ENCODE measurements at places on chromosomes 2 and 18.

DNA sequence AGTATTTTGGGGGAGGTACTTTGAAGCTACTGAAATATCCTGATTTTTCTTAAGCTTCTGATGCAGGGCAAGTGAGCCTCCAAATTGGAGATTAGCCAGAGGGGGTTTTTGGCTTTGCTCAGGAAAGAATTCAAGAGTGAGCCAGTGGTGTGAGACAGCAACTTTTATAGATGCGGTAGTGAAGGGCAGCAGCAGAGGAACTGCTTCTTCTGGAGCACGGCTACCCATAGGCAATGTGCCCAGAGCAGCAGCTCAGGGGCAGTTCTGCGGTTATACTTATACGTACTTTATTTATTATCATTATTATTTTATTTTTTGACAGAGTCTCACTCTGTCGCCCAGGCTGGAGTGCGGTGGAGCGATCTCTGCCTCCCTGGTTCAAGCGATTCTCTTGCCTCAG is 19.8 kb upstream of the NT5DC4 start:
- no peak for DNase-seq

DNA sequence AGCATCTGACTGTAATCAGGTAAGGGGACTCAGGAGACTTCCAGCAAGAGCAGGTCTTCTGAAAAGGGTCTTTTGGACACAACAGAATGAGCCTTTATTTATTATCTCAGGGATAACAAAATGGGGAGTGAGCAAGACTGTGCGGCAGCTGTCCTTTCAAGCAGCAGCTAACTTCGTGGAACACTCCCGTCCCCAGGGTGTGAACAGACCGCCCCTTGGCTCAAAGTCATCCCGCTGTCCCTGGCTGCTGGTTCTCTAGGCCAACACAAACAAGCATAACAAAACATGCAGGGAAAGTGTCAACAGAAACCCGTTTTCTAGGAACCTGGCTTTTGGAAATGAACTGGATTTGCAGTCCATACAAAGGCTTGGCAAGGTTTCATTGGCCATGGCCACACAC is 787.9 kb upstream of the FANCL start:
- no peak for DNase-seq

DNA sequence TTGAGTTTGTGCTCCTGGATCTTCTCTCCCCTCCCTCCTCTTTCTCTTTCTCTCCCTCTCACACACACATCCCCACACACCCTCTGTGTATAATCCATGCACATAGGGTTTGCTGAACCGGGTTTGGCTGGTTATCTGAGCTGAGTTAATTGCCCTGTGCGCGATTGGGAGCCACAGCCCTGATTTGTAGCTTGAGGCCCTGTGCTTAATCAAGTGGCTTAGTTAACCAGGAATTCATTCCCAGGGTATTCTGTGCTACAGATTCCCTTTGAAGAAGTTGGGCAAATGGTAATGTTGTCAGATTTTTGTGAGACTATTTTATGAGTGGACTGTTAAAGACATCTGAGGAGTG is 6.2 kb downstream of the PARD3B start:
- DNase-seq = no peak

DNA sequence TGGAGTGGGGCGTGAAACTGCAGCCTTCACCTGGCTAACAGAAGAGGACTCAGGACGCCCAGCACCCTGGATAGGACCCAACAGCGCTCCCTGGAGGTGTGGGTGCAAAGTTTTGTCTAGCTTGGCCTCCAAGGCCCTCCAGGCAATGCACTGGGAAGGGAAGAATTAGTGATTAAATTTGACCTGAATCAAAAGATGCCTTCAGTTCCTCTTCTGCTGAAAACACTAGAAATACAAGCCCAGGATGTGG is 779 bp upstream of the TRIB2 start:
- peak; percentile 72 for DNase-seq

GRCh38 chr2:99430614-99431291 is 59.1 kb downstream of the REV1 start:
- no peak for DNase-seq

GRCh38 chr18:22846088-22846683 is 86.9 kb upstream of the RBBP8 start:
- DNase-seq = no peak

DNA sequence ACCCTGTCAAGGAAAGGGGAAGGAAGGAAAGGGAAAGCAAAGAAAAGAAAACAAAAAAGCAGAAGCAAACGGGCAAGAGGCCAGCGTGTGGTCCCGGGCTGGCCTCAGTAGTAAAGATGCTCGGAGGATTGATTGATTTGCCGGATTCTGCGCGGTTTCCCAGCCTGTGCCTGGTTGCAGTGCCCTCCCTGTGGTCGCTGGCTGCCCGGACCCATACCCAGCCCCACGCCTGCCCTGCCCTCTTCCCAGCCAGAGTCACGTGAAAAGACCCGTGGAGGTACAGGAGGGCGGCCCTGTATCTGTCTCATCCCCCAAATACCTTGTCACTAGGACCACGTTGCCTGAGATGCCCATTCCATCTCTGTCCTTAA is 55.1 kb upstream of the IMP4 start:
- no peak for DNase-seq

DNA sequence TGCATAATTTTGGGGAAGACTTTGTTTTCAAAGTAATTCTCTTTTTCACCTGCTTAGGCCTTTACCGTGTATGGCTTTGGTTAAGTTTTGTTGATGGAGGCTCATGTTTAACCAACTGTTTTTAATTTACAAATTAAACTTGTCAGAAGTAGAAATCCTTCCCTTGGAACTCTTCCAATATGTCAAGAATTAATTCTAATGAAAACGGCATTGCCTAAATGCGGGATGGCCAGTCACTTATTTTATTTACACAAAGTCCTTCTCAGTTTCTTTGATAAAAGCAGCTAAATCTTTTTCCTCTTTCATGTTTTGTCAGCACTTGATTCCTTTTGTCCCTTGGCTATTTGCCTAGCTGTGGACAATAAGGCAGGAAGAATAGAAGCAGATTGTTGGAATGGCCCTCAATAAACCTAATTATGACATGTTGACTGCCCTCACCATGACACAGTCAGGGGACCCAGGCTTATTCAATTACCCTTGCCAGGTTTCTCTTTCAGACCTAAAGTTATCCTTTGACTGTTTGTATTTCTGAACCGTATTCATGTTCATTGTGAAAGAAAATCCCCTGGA is 26.3 kb downstream of the PAX3 start:
- peak; percentile 25 for DNase-seq

GRCh38 chr2:110837446-110838409 is 105.4 kb downstream of the ACOXL start:
- no peak for DNase-seq

DNA sequence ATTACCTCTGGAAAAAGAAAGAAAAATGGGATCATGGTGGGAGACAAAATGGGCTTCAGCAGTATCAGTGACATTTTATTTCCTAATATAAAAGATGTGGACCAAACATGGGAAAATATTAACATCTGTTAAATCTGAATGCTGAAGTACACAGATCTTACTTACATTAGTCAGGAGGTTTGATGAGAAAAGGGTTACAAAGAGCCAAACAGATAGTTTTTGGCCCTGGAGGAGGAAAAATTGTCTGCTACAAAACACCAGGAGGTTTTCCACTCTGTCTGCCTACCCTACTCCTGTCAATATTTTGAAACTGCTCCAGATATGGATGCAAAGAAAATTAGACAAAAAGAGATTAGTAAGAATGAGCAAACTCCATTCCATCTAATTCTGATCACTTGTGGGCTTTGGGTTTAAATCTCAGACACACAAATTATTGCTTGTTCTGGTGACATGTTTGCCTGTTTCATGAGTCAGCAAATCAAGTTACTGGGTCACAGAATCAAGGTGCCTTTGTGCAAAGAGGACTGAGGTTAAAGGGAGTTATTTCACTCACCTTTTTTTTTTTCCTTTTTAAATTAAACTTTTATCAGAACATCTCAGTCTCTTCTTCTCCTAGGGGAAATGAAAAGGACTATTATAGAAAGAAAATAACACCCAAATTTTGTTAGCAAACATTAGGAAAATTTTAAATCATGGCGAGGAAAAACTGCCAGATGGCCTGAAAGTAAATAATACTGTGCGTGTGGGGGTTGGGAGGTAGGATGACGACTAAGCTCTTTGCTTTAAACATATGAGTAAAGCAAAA is 87.0 kb upstream of the SPATS2L start:
- DNase-seq = peak; percentile 41

- no peak for DNase-seq
Measured at GRCh38 chr2:172489681-172490080, 62.3 kb downstream of the ITGA6 start.

DNA sequence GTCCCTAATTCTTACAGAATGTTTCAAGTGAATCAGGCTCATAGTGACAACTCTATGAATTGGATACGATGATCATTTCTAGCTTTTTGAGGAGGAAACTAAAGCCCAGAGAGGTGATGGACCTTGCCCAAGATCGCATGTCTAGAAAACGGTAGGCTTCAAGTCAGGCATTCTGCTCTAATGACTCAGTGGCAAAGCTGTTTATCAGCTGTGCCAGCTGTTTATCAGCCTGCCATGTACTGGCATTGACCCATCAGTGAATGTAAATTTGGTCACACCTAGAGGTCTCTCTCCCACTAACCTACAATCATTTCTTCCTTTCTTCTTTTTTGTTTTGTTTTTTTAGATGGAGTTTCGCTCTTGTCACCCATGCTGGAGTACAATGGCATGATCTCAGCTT is 6.1 kb upstream of the DAW1 start:
- no peak for DNase-seq

GRCh38 chr2:187532333-187533120 is 21.7 kb downstream of the TFPI start:
- no peak for DNase-seq

DNA sequence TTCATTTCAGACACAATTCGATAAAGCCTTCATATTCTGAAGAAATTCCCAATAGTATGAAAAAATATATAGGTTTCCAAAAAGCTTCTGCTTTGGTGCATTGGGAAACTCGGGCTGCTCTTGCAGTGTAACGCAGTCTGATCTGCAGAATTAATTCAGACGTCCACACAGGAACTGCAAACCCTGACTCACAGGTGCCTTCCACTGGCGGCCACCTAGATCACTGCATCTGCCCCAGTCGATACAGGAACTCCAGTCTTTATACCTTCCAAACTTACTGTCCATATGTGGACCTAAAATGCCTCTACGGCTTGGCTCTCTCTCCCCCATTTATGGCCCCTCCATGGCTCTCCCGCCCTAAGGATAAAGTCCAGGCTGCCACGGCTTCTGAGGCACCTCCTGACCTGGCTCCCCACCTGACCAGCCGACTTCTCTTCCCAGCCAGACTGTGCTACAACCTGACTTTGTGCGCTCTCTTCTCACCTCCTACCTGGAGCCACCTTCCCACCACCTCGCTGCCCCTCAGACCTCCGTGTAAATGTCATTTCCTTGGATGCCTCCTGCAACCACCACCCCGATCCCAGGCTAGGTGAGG is 39.7 kb downstream of the L3MBTL4 start:
- peak; percentile 39 for DNase-seq

GRCh38 chr2:232318169-232318855 is 60.2 kb upstream of the ALPP start:
- DNase-seq = no peak

DNA sequence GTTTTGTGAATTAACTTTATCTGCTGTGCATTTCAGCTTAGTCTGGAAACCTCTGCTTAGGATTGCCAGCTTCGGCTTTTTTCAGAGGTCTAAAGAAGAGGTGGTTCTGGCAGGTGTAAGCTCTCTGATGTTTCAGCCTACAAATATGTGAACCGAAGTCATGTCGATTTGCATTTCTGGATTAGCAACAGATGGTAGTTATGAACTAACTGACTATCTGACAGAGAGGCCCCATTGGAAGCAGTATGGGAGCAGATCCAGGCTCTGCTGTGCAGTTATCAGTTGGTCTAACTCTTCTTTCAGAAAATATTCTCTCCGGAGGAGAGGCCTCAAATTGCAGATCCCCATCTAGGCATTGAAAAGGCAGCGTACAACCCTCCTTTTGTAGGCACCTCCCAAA is 32.7 kb upstream of the SPRED2 start:
- DNase-seq = no peak

GRCh38 chr2:85704800-85705679 is 10.9 kb downstream of the GNLY start:
- no peak for DNase-seq

GRCh38 chr18:48798334-48799245 is 152.2 kb downstream of the SMAD7 start:
- no peak for DNase-seq

- peak; percentile 98 for DNase-seq
Measured at GRCh38 chr18:36075862-36076587, 8.7 kb upstream of the RPRD1A start.

- DNase-seq = no peak
Measured at GRCh38 chr2:28751956-28752630, 463 bp downstream of the PPP1CB start.

DNA sequence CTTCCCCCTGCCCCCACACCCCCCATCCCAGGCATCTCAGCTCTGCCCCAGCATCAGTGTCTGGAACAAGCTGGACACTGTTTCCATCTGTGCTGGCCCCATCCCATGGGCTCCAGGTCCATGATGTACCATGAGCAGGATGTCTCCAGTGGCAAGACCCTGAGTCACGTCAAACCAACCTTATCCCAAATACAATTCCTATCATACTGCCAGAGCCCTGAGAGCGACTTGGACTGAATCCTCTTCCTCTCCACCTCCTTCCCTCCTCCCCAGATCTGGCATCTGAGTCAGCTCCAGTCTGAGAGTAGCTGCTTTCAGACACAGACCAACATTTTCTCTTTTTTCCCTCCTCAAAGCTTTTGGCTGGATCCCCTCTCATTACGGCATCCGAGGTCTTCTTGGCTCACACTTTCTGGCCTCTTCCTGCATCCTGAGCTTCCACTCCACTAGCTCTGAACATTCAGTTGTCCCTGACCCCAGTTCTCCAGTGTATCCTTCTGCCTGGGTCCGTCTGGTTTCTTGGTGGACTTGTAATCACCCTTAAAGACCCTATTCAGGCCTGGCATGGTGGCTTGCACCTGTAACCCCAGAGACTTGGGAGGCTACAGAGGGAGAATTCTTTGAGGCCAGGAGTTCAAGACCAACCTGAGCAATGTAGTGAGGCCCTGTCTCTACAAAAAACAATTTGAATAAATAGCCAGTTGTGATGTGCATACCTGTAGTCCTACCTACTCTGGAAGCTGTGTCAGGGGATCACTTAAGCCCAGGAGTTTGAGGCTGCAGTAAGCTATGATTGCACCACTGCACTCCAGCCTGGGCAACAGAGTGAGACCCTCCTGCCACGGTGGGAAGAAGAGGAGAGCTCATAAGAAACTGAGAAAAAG is 68.3 kb downstream of the ACKR3 start:
- no peak for DNase-seq

GRCh38 chr18:55416791-55417190 is 171.2 kb downstream of the TCF4 start:
- DNase-seq = no peak
